ENCODE measurements at places on chromosomes 16 and 17.
A peak's percentile ranks its signal among the peaks of the same experiment; 100 is the strongest.

DNA sequence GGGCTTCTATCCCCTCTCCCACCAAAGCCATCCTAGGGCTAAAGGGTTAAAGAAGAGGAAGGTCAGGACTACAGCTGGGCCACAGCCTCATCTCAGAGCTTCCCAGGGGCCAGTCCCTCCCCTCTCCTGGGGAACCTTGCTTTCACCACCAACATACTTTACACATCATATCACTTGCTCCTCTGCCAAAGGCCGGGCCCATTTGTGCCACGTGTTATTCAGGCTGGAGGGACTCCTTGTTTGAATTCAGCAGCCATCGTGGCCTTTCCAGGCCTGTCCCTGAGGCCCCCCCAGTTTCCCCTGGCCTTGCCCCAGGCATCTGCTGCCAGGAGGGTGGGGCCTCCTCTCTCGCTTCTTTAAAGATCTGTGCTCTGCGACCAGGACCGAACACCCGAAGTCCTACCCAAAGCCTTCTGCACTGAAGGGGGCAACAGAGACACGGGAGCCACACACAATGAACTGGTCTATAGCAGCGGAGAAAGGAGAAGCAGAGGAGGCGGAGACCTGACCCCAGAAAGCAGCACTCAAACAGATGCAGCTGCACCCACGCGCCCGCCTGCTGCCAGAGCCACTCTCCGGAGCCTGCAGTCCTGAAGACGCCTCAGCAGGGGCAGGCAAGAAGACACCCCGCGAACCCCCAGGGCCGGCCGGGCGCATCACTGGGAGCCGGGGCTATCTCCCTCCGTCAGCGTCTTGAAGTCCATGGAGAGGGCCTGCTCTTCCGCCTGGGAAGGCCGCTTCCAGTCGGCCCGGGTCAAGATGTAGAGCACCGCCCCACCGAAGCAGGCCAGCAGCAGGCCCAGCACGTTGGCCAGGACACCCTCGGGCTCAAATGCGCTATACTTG lies 12.1 kb downstream of the CYB561 start:
- DNase-seq: no peak

DNA sequence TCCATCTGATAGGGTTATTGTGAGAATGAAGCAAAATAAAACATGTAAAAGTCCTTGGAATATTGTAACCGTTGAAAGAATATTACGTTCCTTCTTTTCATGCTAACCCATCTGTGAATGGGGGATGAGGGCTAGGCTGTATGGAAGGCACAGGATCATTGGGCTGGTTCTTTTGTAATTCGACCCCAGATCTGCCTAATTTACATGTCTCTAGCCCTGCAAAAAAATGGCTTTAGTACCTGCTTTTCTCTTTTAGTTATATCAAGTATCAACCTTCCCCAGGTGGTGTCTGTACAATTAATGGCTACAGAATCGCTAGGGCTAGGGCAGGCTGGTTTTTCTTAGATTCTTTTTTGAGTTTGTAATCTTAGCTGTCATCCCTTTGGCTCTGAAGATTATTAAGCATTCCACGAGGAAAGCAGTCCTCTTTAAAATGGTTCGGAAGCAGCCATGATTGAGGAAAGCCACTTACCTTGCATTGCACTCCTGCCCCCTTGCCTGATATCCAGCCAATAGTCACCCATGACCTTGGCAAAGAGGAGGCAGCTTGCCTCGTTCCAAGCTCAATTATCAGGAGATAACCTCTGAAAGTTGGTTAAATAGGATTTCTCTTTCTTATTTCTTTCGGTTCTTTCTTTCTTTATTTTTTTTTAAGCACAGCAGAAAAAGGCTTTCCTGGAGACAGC lies 153.9 kb upstream of the ZKSCAN2 start:
- no peak for DNase-seq

DNA sequence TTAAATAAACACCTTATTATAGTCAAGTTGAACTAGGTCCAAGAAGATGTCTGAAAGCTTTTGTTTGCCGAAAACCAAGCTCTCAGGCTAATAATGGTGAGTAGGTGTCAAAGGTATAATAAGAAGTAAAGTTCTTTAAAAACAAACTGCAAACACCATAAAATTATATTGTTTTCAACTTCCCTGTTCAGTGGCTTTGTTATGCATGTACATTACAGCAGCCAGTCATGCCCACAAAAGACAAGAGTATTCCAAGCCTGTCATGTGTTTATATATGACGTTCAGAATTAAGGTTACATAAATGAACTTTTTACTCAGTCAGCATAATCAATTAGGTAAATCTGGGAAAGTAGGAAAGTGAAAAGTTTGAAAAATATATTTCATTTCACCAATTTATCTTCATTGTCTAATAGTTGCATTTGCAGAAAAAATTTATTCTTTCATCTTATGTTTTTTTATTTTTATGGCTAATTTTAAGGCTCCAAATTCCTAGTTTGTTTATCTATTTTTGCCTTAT lies 928.7 kb upstream of the SOX9 start:
- DNase-seq: no peak

- no peak for DNase-seq
These were observed 281.4 kb downstream of the BCAS3 start for GRCh38 chr17:60959011-60959410.

DNA sequence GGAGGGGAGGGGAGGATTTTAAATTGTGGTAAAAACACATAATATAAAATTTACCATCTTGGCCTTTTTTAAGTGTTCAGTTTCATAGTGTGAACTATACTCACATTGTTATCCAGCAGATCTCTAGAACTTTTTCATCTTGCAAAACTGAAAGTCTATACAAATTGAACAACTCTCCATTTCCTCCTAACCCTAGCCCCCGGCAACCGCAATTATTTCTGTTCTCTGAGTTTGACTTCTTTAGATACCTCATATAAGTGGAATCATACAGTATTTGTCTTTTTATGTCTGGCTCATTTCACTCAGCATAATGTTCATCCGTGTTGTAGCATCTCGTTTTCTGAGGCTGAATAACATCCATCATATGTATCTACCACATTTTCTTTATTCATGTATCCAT lies 30.0 kb upstream of the MRTFB start:
- no peak for DNase-seq

DNA sequence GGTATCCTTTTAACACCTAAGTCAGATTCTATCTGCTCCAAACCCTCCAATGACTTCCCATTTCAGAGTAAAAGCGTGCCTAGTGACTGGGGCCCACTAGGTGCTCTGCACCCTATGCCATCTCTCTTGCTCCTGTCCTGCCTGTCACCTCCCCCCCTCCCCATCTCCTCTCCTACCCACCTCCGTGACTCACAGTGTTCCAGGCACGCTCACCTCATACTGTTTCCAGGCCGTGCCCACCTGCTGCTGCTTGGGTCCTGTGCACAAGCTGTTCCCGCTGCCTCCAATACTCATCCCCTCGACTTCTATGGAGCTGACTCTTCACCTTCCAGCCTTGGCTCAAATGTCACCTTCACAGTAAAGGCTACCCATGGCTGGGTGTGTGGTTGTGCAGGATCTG lies 21.7 kb downstream of the DNAH3 start:
- no peak for DNase-seq

DNA sequence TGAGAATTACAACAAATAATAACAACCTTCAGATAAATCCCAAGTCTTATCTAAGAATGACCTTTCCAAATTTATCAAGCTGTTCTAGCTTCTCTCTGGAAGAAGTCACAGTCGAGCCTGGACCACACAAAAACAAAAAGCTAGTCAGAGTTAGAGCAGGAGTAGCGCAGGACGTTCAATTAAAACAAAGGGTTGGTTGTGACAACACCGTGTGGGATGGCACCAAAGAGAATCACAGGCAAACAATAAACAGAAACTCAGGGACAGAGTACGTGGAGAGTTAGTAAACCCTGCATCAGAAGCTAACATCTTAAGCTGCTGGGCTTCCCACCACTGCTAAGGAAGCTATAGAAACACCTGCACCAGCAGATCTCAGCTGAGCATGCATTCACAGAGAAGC lies 23.8 kb downstream of the ARHGAP17 start:
- DNase-seq: no peak

- peak; percentile 46 for DNase-seq
These were observed 8.5 kb downstream of the CHTF8 start for GRCh38 chr16:69123910-69124309.

DNA sequence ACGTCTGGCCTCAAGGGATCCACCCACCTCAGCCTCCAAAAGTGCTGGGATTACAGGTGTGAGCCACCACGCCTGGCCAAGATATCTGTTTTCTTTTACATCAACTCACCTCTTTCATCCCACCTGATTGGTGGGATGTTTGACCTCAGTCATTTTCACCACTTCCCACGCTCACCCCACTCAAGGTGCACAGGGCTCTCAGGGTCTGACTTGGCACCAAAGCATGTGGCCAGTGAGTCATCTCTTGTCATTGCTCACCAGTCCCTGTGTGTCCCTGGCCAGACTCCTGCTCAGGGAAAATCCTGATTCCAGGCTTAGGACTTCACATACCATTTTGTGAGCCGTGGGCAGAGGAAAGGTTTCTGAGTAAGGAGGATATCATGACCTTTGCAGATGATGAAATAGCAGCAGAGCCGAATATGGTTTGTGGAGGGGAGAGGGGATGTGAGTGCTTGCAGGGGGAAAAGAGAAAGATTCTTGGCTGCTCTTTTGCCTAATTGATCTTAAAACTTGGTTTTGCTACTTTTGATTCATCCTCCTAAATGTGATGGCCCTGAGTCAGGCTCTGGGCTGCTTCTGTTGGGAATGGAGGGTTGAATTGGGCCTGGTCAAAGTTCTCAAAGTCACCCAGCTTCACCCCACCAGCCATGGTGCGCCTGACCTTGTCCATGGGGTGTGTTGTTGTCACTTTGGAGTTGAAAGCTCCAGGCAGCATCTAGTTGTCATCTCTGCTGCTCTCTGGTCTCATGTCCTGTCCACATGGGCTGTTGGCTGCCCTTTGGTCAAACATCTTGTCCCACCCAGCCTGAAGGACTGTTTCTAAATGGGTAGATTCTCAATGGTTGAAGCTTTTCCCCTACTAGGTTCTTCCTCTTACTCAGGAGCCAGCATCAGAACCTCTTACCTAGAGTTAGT lies 6.0 kb upstream of the KCNH6 start:
- peak; percentile 37 for DNase-seq

- no peak for DNase-seq
These were observed 495 bp downstream of the PARN start for GRCh38 chr16:14629612-14629918.

DNA sequence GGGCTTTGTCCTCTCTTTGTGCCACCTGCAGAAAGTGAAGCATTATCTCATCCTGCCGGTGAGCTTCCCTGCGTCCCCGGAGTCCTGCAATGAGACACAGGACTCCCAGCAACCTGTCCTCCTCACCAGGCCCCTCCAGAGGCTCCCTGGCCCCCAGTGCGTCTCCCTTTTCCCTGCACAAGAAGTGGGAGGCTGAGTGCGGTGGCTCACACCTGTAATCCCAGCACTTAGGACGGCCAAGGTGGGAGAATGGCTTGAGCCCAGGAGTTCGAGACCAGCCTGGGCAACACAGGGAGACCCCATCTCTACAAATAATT lies 8.4 kb downstream of the GRB7 start:
- no peak for DNase-seq

DNA sequence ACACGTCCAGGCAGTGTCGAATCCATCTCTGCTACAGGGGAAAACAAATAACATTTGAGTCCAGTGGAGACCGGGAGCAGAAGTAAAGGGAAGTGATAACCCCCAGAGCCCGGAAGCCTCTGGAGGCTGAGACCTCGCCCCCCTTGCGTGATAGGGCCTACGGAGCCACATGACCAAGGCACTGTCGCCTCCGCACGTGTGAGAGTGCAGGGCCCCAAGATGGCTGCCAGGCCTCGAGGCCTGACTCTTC lies 7.2 kb upstream of the CD68 start:
- DNase-seq: no peak

GRCh38 chr17:17873450-17873991 lies 36.7 kb upstream of the SREBF1 start:
- DNase-seq: no peak

DNA sequence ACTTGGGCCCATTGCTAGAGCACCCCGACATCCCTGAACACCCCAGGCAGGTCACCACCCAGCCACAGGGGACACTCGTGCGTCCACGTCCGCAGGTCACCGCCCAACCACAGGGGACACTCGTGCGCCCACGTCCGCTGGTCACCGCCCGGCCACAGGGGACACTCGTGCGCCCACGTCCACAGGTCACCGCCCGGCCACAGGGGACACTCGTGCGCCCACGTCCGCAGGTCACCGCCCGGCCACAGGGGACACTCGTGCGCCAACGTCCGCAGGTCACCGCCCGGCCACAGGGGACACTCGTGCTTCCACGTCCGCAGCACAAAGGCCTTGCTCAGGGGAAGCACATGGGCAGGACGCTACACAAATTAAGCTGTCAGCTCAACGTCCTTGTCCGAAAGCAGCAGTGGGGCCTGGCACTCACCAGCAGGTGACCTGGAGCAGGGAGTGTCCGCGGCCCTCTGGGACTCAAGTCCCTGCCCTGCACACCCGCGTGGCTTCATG lies 17.7 kb downstream of the GALNS start:
- DNase-seq: no peak

DNA sequence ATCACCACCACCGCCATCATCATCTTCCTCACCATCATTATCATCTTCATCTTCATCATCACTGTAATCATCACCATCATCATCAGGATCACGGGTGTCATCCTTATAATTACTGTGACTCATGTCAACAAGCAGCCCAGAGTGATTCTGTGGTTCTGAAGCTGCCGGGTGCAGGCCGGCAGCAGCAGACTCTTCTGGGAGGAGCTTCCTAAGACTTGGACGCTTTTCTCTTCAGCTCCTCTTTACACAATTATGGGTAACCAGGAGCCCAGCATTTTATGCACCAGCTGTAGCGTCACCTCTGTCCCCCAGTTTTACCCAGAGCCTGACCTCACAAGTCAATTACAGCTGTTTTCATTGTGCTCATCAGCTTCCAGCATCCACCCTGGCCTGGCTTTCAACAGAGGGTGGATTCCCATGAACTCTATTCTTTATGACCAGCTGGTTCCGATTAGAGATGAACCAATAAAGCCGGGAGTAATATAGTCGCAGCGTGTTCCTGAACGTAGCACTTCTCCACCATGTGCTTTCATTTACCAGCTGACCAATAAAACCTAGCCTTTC lies 275.8 kb downstream of the FOXL1 start:
- DNase-seq: no peak

- DNase-seq: no peak
These were observed 52.5 kb downstream of the RTN4RL1 start for GRCh38 chr17:1972487-1973160.

GRCh38 chr17:11503308-11504035 lies 94.8 kb upstream of the DNAH9 start:
- DNase-seq: no peak

- DNase-seq: no peak
These were observed 26.5 kb downstream of the BCAS3 start for GRCh38 chr17:60704170-60704569.

DNA sequence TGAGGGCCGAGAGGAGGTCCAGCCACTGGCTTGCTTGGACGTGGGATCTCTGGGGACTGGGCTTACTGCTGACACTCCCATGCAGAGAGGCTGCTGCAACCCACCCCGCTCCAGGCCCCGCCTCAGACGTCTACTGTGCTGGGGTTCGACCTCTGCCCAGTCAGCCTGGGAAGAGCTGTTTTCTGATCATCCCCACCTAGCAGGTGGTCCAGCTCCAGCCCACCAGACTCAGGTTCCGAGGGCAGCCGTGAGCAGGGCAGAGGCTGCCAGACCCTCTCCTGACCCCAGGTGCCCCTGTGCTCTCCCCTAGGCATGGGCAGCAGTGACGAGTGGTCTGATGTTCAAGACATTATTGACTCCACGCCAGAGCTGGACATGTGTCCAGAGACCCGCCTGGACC lies 23.4 kb downstream of the NME3 start:
- DNase-seq: no peak

All from activated T-cell treated with anti-CD3 and anti-CD28 coated beads, Interleukin-2, amount 50 U/mL, for 24 hours (primary cell).